ENCODE measurements at places on chromosomes 12 and 14.

- no peak for DNase-seq
These were observed 86.5 kb upstream of the ZFP36L1 start for GRCh38 chr14:68879321-68879781.

- DNase-seq, result no peak
These were observed 19.5 kb downstream of the GPR68 start for GRCh38 chr14:91225025-91225424.

- DNase-seq, result no peak
These were observed 354.2 kb downstream of the TMEM132D start for GRCh38 chr12:129549656-129550055.

DNA sequence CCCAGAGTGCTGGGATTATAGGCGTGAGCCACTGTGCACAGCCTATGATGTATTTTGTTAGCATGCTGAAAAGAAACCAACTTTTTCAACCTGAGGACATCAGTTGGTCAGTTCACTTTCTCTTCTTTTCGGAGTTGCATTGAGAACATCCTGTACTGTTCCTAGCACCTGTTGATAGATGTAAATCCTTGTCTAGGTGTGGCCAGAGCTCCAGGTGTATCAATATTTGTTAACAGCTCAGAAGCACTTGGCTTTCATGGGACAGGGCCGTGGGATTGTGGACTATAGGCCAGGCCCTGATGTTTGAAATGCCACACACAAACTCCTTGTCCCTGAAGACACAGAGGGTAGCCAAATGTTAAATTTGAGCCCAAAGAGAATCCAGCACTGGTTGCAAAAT, 14.9 kb downstream of the HCAR2 start:
- no peak for DNase-seq

DNA sequence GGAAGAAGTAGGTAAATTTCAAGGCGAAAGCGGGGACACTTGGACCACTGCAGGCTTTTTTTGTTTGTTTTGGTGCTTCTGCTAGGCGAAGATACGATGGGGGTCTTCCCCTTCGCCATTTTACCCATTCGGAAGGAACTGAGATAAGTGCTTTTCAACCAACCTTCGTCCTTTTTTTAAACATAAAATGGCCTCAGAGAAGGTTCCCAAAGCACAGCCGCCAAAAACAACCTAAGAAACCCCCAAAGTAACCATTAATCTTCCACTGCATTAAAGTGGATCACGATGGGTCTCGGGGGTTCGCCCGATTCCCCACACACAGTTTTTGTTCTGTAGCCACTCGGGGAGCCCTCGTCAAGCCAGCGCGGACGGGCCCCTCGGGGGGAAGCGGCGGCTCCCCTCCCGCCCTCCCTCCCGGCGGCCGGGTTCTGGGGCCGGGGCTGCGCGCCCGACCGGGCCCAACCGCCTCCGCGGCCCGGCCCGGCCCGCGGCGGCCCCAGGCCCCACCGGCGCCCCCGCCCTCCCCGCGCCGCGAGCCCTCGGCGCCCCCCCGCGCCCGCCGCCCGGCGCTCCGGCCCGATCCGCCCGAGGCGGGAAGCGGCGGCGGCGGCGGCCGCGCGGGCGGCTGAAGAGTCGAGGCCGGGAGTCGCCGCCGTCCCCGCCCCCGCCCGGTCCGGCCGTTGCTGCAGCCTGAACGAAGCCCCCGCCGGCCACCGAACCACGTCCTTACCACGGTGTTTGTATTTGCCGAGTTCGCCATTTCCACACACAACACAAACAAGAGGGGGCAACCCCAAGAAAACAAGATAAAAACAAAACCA, 790 bp downstream of the GTF2A1 start:
- peak; percentile 25 for DNase-seq

DNA sequence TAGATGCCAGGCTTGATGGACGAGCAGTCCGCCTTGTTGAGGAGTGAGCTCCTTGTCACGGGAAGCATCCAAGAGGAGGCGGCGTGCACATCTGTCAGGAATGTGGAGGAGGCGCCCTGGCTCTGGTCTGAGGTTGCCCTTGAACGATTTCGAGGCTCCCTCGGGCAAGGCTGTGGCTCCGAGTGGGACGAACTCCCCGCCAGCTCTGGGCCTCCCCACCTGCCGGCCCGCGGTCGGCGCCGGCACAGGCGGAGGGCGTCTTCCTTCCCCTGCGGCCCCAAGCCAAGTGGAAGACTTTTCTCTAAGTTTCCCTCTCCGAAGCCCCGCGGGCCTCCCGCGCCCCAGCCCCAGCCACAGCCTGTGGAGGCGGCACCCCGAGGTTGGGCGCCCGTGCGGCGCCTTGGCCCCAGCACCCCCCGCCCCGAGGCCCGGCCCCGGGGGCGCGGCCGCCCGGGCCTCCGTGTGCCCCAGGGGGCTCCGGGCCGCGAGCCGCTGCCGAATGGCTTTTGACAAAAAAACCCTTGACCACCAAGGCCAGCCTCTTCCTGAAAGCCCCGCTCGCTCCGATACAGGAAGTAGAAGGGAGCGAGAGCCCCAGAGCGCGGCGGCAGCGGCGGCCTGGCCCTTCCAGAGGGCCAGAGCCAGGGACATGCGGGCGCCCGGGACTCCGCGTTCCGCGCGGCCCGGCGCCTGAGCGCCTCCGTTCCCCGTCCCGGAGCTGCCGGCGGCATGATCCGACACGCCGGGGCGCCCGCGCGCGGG, at the start of gene RIN3:
TSS of gene RIN3 (plus strand) at position 578 of the 762 bp plus-strand sequence. CDS start at position 730, 152 bp downstream.
- DNase-seq, result peak; percentile 76

- no peak for DNase-seq
These were observed 233.6 kb upstream of the RMST start for GRCh38 chr12:97229004-97229403.

DNA sequence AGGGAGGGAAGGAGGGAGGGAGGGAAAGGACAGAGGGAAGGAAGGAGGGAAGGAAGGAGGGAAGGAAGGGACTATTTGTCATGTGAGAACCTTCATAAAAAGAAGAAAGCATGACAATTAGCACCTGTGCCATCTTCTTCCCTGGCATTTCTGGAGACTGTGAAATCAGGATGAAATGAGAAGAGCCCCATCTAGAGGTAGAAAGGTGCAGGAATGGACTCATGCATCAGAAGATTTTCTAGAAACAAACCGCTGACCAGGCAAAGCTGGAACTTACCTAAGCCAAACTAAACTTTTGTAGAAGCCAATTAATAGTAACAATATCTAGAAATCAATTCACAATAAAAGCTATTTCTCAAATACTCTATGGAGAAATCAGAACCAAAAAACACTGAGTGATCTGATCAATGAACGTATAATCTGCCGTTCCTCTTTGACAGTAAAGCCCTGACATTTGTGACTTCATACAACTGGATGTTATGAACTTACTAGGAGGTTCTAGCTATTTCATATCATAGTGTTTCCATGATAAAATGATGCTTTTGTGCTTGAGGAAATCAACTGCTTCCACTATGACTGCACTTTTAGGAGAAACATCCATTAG, 24.4 kb upstream of the CRACR2A start:
- DNase-seq, result no peak

- no peak for DNase-seq
These were observed 5.1 kb downstream of the TBK1 start for GRCh38 chr12:64457032-64457431.

DNA sequence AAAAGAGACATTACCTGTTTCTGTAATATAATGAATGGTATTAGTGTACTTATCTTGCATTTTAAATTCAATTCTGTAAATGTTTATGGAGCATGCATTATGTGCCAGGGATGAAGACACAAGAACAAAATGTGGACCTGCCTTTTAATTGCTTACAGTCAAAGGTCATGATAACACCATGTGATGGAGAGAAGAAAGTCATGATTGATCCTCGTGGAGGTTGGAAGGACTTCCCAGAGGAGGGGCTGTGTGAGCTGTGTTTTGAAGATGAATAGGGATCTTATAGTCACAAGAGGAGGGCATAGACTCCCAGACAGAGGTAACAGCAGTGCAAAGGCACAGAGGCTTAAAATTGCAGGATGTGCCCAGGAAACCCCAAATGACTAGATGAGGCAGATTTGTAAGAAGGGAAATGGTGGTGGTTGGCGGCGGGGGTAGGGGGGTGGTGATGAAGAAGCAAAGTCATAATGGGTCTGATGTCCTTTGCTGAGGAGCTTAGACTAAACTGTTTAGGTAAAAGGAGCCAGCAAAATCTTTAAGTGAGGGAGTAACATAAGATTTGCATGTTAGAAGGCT, 151.5 kb downstream of the PRKCH start:
- no peak for DNase-seq

GRCh38 chr12:55019784-55020183, at the start of gene NEUROD4:
TSS of gene NEUROD4 (plus strand) at chr12:55019974. CDS start at chr12:55026440, 6,466 bp downstream.
- no peak for DNase-seq

- no peak for DNase-seq
These were observed 15.5 kb upstream of the HDAC7 start for GRCh38 chr12:47835006-47835830.

DNA sequence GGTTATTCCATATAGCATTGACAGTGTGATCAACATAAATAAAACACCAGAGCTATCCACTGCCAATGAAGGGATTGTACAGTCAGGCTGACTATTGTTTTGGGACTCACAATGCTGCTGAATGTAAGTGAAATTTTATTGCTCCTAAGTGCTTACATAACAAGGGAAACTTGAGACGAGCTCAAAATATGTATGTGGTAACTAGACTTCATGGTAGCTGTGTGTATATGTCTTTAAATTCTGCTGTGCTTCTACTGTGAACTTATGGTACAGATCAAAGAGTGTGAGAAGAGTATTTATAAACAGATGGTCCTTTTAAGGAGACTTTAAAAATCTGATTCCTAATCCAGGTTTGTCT, 6.9 kb downstream of the FLRT2 start:
- no peak for DNase-seq

GRCh38 chr12:19021646-19022045, 107.9 kb upstream of the PLEKHA5 start:
- DNase-seq, result no peak

GRCh38 chr12:127925971-127926370, 341.0 kb upstream of the TMEM132C start:
- DNase-seq, result no peak

GRCh38 chr12:49967777-49968250, 4.9 kb upstream of the AQP6 start:
- DNase-seq, result no peak
